ENCODE measurements at places on chromosomes 1 and 21.

DNA sequence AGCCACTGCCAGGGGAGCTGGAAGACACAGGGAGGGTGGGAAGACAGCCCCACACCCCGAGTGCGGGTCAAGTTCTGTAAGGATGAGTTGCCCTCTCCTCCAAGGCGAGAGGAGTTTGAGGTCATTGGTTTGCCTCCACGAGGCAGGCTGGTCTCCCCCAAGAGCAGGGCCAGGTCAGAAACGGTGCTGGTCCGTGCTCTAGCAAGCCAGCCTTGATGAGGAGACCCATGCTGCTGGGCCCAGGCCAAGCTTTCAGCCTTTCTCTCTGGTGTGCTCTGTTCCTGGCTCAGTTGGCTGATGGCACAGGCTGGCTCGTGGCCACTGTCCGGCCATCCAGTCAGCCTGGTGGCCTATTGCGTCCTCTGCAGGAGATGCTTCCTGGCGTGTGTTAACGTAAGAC lies 12.0 kb upstream of the PCBP3 start:
- no peak for DNase-seq

DNA sequence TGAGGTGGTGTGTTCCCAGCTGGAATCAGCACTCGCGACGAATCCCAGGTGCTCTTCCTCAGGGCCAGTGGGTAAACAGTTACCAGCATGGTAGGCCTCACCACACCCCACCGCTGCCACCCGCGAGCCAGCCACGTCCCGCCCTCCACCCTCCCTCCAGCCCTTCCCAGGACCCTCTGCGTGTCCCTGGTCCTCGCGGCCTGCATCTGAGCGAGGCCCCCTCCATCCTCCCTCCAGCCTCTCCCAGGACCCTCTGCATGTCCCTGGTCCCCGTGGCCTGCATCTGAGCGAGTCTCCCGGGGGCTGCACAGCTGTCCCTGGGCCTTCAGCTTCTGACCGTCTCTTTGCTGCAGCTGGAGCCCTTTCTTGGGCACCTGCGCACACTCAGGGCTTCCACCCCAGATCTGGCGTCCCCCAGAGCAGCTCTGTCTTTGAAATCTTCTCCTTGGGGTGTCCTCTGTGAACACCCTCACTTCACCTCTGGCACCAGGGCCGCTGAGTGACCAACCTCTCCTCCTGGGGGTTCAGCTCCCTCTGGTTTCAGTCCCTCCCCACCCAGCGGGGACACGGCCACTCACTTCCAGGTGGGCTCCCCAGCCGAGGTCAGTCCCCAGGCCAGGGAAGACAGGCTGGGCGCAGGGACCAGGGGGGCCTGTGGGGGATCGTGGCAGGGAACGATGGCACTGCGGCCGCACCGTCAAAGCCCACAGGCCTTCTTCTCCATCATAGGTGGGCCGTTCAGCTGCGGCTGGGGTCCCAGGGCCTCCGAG lies 57.8 kb upstream of the COL6A2 start:
- no peak for DNase-seq

DNA sequence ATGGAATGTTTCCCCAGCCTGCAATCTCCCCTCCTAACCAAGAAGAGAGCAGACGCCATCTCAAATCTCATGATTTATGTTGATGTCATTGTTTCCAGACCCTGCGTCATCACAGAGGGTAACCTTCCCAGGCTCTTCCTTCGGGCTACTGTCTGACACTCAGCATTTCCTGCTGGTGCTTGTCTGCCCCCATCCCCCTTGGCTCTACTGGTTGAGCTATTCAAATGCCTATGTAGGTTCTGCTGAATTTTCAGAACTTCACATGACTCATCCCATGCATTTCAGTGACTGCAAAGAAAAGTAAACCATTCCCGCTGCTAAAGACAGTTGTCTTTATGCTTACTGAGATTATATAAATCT lies 24.8 kb upstream of the ITPKB start:
- DNase-seq: peak; percentile 92

- no peak for DNase-seq
Measured at GRCh38 chr1:30146448-30146847, 576.9 kb downstream of the MATN1 start.

DNA sequence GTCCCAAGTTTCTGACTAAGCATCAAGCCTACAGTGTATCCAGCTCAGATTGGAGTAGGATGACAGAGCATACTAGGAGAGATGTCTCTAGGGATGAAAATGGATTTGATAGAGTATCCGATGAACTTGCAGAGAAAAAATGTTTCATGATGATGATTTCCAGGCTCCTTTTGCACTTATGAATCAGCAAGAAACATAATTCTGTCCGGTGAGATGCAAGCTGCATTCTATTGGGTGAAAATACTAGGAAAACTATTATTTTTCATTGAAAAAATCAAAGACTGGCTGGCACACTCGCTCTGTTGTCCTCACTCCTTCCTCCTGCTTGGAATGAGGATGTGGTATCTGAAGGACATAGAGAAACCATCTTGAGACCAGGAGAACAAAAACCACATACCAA lies 35.4 kb upstream of the RAB3GAP2 start:
- no peak for DNase-seq

DNA sequence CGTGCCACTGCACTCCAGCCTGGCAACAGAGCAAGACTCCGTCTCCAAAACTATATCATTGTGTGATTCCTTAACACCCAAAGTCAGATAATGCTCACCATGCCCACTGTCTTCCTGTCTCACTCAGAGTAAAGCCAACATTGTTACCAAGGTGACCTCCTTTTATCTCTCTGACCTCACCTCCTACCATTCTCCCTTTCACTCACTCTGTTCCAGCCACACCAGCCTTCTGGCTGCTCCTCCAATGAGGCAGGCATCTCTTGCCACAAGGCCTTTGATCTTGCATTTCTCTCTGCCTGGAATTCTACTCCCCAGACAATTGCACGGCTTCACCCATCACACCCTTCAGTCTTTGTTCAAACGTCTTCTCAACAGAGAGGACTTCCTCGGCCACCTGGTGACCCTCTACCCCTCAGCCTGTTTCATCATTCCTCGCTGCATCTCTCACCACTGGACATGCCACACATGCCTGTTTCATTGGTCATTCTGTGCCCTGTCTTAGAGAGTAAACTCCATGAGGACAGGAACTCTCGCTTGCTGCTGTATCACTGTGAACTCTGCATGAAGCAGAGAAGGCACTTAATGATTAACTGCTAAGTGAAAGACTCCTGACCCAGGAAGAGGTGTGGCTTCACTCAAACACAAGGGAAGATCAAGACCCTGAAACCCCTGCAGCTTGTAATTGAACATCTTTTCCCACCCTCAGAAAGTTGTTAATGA lies 67.1 kb upstream of the CAPZB start:
- DNase-seq: no peak

- no peak for DNase-seq
Measured at GRCh38 chr1:155169541-155169940, 3.6 kb downstream of the KRTCAP2 start.

DNA sequence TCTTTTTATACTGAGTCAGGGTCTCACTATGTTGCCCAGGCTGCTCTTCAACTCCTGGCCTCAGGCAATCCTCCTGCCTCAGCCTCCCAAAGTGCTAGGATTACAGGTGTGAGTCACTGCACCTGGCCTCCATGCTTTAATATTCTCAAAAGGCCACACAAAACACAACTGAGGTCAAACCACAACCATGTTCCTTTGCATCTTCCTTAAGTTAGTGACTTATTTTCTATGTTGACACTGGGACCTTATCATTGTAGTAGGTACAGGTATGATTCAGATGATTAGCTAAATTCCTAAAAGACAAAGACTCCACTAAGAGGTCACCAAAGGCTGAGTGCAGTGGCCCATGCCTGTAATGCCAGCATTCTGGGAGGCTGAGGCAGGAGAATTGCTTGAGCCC lies 131.9 kb upstream of the ATP1B1 start:
- no peak for DNase-seq

- DNase-seq: no peak
Measured at GRCh38 chr1:113821916-113822315, 9.6 kb upstream of the RSBN1 start.

DNA sequence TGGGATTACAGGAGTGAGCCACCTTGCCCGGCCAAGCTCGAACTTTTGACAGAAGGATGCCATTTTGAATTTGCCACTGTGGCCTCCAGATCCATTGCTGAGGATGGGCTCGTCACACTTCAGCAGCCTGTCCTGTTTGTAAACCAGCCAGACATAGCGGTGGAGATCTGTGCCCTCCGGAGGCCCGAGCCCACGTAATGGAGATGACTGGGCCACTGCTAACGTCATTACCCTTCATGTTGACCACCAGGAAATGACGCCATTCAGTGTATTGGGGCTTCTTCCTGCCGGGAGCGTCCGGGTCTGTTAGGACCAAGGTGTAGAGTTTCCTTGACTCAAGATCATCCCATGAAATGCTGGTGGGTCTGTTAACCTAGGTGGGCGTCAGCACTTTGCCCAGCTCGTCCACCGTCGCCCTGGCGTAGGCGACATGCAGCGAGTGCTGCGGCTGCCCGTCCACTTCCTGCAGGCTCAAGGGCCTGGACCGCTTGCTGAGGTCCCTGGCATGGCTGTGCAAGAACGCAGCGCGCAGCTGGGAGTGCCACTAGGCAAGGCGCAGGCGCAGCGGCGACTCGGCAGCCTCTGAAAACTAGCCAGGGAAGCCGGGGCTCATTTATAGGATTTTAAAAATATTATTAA lies 40.8 kb downstream of the PTPRC start:
- no peak for DNase-seq

GRCh38 chr1:153352523-153352922 lies 3.9 kb upstream of the PGLYRP4 start:
- DNase-seq: peak; percentile 66

DNA sequence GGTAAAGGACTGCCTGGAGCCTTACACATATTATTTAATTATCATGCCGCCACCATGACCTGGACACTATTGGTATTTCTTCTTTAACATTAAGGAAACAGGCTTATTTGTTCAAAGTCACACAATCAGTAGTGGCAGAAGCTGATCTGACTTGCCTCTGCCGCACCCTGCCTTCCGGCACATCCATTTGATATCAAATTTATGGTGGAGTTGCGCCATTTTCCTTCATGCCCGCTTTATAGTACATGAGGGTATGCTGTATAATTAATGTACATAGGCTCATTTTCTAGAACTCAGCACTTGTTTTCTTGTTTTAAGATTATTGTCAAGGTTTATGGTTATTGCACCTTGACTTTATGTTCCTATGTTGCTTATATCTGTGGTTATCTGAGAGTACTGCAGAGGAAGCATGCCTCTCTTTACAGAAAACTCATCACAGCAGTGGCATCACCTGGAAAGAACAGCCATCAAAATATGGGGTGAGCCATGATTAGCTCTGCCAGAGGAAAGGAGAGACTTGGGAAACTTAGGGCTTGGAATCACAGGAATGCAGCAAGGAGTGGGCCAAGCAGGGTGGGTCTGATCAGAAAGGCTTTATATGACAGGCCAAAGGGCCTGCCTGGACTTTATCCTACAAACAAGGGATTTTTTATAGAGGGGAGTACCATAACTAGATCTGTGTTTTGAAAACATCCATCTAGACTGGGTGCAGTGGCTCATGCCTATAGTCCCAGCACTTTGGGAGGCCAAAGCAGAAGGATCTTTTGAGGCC lies 72.2 kb upstream of the GJB5 start:
- no peak for DNase-seq

GRCh38 chr1:215345766-215346165 lies 221.3 kb upstream of the KCTD3 start:
- no peak for DNase-seq

DNA sequence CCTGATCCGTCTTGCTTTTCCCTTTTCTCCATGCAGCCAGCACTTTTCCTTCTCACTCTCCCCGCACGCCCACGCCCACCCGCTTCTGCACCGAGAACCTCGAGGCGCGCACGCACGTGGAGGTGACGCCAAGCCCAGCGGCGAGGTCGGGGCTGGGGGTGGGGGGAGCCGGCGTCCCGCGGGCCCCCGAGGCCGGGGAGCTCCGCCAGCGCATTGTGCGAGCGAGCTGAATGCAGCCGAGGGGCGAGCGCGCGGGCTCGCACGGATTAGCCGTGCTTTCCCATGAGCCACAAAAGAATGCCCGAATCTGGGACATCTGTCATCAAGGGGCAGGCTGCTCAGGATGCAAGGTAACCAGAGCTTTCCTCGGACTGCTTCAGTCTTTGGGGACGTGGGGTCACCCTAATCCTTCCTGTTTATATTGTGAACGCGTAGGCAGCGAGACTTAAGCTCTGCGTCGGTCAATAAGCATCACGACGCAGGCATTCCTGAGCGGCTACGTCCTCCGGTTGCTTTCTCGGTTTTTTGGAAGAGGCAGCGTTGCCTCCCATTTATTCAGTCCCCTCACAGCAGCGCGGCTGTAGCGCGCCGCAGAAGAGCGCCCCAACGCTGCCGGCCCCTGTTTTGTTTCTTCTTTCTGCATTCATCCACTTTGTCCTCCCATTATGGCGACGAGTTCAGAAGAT lies 67.3 kb upstream of the AKT3 start:
- DNase-seq: peak; percentile 74

DNA sequence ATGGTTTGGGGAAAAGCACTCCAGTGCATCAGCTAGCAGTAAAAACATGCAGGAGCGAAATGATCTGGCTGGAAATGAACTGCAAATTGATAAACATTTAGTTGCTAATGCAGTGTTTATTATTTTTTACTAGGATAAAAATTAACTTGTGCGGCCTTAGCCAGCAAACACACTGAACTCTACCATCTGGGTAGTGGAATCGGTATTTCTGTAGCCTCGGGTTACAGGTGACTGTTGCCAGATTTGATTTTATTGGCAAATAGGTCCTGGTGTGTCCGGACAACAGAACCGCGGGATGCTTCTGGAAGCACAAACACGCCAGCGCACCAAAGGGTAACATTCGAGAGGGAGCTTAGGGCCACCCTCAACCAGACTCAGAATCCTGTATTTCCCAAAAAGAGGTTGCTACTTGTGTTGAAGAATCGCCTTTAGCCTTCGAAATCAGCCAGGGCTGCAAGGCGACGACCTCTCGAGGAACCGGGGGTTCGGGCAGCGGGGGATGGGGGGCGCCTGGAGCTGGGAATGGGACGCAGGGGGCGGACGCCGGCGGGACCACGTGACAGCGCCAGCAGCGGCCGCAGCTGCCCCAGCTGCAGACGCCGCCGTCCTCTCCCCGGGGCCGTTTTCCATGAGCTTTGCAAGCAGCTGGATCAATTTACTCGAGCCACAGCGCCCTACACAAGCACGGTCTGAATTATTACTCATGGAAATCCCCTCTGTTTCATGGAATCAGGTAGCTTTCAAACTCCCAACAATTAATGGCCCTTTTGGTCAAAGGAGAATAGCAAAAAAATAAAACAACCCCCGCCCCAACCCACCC lies 158.8 kb downstream of the TOMM20 start:
- no peak for DNase-seq

Data from NT2/D1 (cell line).